ENCODE measurements at places on chromosomes 3 and 15. TPM values are rescaled to one million over a fixed set of nuclear protein-coding genes. Genes with fewer than 3 reads are reported as not detected.

Gene SLC51A
- not detected for total RNA-seq

Gene GOLGA8Q
- total RNA-seq, result 0.58 TPM

Gene IMPG2
- total RNA-seq, result 0.08 TPM

DNA sequence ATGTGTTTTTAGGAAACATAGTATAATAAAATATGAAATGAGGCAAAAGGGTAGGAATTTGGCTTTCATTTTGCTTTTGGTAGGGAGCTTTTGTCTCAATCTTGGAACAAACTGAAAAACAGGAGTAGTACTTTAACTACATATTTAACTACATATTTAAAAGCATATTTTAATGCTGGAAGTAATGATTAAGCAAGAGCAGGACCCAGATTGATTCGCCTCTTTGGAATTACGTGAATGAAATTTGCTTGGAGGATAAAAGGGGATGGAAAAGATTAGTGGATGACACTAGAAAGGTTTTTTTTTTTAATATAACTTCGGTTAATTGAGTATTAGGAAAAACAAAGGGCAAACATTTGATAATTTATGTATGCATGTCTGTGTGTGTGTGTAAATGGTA is 11.2 kb upstream of the TMEM212 start:
- no peak for DNase-seq

DNA sequence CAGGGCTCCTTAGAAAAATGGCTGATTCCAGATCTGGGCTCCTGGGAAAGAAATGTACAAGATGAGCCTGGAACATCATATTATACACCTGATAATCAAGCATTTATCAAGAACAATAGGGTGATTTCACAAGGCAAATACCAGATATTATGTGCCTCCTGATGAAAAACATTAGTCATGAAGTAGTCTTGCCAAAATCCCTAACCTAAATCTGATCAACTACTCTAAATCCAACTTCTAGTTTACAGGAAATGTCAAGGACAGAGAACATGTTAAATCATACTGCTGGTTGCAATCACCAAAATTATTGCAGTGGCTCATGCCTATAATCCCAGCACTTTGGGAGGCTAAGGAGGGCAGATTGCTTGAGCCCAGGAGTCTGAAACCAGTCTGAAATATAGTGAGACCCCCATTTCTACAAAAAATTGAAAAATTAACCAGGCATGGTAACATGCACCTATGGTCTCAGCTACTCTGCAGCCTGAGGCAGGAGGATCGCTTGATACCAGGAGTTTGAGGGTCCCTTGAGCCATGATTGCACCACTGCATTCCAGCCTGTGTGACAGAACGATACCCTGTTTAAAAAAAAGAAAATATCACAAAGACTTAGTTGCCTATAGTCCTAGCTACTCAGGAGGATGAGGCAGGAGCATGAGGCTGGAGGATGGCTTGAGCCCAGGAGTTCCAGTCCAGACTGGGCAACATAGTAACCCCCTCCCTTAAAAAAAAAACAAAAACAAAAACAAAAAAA is 34.9 kb upstream of the ATP13A3 start:
- DNase-seq, result no peak

DNA sequence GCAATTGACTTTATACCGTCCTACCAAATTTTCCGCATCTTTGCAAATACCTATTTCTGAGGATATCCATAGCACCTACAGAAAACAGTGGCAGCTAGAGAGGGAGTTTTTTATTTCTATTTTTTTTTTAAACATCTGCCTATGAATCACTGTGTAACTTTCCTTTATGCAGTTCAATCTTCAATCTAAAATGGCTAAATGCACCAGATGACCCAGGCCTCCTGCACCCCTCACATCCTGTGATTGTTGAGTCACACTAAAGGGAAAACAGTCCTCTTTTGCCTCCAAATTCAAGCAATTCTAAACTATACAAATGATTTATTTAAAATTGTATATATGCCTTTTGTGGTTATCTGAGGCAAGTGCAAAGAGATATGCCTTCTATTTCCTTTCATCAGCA is 20.1 kb upstream of the BCL6 start:
- DNase-seq, result no peak

GRCh38 chr3:56833022-56833421 is 31.3 kb upstream of the ARHGEF3 start:
- no peak for DNase-seq

- no peak for DNase-seq
These were observed 66.7 kb upstream of the GOLGA8B start for GRCh38 chr15:34650177-34650576.

Data from H4 (cell line).